ENCODE measurements at places on chromosomes 4 and X.
A peak's percentile ranks its signal among the peaks of the same experiment; 100 is the strongest.

DNA sequence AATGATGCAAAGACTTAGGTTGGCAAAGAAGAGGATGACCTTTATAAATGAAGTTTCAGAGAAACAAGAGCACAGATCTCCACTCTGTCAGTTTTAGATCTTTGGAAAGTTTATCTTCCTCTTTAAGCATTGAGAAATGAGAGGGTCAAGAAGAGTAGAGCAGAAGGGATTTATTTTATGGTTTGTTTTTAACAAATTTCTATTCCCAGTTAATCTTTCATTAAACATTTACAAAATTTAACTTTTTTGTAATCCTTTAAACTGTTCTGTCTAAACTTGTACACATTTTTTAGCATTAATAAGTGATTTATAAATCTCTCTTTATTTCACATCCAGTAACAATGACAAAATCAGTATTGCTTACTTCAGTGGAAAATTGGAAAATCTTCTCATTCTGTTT lies 875.0 kb upstream of the IGFBP7 start:
- no peak for DNase-seq

DNA sequence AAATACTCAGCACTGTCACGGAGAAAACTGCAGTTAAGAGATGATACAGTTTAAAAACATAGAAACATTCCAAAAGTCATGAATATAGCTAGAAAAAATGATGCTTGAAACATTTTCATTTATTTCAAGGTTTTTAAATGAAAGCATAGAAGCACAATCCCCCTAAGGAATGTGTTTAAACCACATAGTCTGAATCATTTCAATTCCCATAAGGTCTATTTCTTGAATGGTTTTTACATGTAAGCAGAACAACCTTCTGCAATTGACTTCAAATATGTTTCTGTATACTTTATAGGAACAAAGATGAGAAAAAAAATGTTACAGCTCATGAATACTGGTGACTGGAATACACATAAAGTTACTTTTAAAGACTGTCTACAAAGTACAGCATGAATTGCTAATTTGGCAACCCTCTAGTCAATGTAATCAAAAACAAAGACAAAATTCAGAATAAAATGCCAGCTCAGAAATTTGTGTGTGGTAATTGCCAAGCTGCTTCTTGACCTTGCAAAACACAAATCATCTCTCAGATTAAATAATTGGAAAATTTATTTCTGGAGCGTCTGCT lies 886.4 kb upstream of the ADGRL3 start:
- no peak for DNase-seq

DNA sequence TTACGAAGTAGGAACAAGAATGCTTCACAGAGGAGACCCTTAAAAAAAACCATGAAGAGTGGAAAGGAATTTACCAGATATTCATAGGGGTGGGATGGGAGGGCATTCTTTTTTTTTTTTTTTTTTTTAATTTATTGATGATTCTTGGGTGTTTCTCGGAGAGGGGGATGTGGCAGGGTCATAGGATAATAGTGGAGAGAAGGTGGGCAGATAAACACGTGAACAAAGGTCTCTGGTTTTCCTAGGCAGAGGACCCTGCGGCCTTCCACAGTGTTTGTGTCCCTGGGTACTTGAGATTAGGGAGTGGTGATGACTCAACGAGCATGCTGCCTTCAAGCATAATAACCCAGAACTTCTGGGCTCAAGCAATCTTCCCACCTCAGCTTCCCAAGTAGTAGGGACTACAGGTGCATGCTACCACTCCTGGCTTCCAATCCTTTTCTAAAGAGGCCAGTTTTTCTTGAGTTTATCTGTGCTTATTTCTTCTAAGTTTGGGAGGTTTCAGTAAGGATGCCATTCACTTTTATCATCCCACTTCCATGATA lies 65.9 kb upstream of the OGT start:
- DNase-seq: no peak

DNA sequence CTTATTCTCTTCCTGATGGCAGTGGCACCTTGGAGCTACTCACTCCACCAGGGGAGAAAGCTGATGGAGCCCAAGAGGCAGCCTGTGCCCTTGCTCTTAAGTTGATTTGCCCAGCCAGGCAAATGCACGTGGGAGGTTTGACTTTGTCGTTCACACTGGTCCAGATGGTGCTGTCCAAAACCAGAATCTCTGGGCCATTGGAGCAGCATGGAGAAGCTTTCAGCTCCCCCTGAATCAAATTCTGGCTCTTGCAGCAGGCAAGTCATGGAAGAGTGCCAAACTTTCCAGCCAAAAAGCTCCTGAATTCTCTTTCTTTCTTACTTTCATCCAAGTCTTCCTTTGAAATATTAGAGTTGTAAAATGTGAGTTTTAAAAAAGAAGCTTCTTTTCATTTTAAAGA lies 970.4 kb downstream of the RPA4 start:
- no peak for DNase-seq

DNA sequence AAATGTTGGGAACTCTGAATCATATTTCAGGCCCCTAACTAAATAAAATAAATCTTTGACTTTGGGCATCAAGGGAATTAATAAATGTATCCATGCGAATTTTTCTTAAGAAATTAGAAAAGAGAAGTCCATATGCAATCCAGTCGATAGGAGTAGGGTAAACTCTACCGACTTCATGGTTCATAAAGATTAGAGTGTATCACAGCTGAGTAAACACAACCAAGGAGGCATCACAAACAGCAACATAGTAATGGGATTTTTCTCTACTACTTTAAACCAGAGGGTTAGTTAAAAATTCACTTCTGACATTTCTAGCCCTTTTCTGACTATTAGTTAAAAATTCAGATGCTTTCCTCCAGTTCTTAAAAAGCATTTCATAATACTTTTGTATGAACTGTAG lies 19.9 kb downstream of the SEPTIN11 start:
- DNase-seq: no peak

- DNase-seq: no peak
Measured at GRCh38 chr4:54575919-54576318, 81.8 kb upstream of the KIT start.

DNA sequence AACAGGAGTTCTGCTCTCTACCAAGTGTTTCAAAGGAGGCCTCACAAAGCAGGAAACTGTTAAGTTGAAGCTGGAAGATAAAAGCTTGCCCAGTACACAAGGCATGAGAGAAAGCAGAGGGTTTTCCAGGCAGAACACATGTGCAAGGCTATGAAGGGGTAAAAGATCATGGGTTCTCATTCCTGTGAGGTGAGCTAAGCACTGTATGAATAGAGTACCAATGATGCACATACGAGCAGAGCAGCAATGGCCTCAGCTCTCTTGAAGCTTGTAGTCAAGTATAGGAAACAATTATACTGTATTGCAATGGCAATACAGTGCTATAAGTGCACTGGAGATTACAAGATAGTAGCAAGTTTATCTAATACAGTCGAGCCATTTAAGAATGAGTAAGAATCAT lies 18.0 kb downstream of the TTC29 start:
- DNase-seq: no peak

- no peak for DNase-seq
Measured at GRCh38 chrX:117093319-117093718, 630.5 kb upstream of the CT83 start.

- DNase-seq: peak; percentile 17
Measured at GRCh38 chr4:118865091-118865708, 23.5 kb upstream of the SYNPO2 start.

DNA sequence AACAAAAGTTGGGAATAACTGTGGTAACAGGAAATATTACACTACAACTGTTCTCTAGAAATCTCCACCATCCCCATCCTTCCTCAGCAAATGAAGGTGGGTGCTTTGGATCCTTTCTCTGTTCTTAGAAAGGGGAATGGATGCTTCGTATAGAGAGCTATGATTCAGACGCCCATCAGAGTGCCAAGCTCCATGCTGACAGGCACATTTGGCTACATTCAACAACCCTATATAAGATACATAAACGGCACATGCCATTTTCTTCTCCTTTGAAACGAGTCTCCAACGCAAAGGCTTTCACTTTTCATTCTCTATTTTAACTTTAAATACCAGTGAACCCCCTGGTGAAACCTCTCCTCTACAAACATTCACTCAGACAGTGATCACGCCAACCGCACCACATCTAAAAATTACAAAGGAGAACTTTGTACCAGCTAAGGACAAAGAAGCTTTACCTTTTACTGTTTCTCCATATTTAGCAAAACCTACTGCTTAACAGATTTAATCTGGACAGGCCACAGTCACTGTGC lies 172.5 kb downstream of the TSPAN5 start:
- no peak for DNase-seq

- no peak for DNase-seq
Measured at GRCh38 chr4:9924750-9925149, 96.5 kb downstream of the SLC2A9 start.

DNA sequence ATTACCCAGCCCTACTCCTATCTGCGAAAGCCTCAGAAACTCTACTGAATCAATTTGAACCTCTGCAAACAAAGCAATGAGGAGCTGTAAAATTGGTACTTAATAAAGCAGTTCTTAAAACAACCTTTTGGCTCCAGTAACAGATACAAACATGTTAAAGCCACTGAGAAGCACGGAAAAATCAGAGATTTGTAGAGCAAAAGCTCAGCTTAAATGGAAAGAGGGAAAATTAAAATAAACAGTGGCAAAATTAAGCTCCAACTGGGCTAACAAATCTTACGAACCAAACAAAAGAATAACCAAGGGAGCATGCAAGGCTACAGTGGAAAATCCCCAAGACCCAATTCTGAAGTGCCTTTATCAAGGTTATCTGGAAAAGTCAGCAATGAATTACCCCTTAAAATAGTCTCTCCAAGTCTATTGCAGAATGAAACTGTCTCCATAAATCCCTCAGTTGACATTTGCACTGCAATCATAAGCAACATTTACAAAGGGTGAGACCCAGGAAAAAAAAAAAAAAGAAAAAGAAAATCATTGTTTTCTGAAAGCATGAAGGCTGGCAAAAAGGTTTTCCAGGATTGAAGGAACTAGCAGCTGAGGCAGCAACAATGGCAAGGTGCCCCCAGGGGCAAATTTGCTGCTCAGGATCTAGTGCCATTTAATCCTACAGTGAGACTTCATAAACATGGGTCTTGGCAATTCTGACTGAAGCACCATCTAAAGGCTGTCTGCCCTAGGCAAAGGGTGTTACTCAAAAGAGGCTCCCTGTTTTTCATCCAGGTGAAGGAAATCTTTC lies 40.1 kb downstream of the USP46 start:
- DNase-seq: no peak

- DNase-seq: no peak
Measured at GRCh38 chr4:77601614-77602187, 3.9 kb upstream of the CXCL13 start.

DNA sequence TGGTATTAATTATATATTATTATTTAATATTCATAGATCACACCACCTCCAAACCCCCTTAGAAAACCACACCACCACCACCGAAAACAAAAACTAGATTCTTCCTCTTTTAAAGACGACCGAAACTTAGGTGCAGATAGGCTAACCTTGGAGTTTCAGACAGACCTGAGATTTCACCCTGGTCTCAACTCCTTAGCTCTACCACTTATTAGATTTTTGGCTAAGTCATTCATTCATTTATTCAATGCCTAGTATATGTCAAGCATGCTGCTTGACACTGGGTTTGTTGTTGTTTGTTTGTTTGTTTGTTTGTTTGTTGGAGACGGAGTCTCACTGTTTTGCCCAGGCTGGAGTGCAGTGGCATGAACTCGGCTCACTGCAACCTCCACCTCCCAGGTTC lies 9.5 kb upstream of the BMP2K start:
- no peak for DNase-seq

DNA sequence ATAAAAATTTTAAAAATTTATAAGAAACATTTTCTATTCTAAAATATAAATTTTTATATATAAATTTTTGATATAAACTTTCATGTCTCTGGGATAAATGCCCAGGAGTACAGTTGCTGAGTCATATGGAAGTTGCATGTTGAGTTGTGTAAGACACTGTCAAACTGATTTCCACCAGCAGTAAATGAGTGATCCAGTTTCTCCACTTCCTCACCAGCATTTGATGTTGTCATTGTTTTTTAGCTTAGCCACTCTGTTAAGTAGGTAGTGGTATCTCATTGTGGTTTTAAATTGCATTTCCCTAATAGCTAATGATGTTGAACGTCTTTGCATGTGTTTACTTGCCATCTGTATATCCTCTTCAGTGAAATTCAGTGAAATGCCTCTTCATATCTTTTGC lies 66.5 kb downstream of the MAMLD1 start:
- DNase-seq: no peak

- no peak for DNase-seq
Measured at GRCh38 chr4:184384810-184385557, 89.4 kb downstream of the IRF2 start.

DNA sequence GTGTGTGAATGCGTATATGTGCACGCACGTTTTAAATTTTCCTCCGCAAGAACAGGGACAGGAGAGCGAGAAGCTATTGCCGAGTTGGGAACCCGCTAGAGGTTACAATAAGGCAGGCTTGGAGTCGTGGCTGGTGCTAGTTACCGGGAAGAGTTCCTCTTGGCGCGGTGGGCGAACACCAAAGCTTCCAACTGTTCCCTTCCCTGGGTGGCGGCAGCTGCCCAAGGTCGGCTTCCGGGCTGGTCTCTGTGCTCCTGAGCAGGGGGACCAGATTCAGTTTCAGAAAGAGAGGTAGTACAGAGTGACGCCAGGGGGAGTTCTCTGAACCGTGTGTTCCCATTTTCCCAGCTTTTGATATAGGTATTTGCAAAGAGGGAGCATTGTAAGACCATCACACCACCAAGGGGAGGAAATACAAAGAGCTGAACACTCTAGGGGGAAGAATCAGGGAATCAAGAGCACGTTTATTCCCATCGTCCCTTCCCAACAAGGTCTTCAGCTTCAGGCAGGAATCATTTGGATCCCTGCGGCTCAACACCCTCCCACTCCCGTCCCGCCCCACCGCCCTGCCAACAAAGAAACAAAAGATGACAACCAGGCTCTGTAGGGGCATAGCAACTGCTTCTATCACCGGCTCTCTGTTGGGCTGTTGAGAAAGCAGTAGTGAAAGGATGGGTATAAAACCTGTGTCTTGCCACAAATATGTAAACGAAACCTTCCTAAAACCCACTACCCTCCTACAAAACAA lies 113.6 kb upstream of the TEX13C start:
- no peak for DNase-seq

GRCh38 chr4:17809667-17810066 lies 890 bp downstream of the DCAF16 start:
- DNase-seq: no peak

- no peak for DNase-seq
Measured at GRCh38 chr4:55503169-55503568, 43.5 kb downstream of the CLOCK start.

- DNase-seq: no peak
Measured at GRCh38 chr4:183349673-183350072, 27.4 kb upstream of the CLDN24 start.

DNA sequence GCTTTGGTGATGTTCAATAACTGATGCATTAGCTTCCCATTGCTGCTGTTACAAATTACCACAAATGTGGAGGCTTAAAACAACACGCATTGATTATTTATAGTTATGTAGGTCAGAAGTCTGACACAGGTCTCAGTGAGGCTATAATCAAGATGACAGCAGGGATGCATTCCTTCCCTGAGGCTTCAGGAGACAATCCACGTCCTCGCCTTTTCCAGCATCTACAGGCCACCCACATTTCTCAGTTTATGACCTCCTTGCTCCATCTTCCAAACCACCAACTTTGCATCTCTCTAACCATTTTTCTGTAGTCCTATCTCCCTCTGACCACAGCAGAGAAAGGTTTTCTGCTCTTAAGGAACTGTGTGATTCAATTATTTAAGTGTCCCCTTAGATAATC lies 92.5 kb downstream of the GASK1B start:
- no peak for DNase-seq

- no peak for DNase-seq
Measured at GRCh38 chr4:95572304-95572991, 23.7 kb upstream of the UNC5C start.
